ENCODE measurements at places on chromosomes 12 and 14.

- no peak for DNase-seq
These were observed 24.4 kb downstream of the CYP46A1 start for GRCh38 chr14:99708449-99708848.

DNA sequence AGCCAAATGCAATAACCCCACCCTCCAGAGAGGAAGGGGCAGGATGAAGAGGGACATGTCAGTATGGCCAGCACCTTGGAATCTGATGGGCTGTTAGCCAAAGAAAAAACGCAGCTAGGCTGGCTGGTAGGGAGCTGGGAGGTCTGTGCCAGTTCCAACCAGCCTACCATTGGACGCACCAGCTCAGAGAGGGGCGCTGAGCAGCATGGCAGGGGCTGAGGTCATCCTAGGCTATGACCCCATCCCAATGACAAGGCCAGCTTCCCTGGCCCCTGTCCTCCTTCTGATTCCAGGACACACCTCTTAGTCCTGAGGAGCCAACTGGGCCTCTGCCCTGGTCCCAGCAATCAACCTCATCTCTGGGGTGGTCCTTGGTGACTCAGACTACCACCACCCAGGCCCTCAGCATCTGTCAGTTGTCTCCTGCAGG is 12.2 kb downstream of the ACTN1 start:
- no peak for DNase-seq

DNA sequence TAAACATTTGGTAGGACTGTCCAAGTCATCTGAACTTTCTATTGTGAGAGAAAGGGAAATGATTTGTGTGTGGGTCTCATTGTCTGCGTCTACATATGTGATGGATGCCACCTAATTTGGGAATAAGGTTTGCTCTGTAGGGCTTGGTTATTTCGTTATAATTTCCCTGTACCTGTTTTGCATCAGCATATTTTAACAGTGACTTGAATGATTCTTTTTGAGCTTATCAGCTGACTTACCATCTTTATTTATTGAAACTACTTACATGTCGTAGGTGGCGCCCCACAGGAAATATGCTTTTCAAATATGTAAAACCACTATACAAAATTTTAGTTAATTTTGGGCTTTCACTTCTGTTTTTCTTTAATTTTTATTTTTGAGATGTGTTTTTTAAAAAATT is 56.5 kb upstream of the BCAT1 start:
- DNase-seq, result no peak

- DNase-seq, result no peak
These were observed 1.2 kb downstream of the SNX6 start for GRCh38 chr14:34628681-34629135.

GRCh38 chr12:128056136-128056801 is 210.7 kb upstream of the TMEM132C start:
- DNase-seq, result no peak

GRCh38 chr12:120490833-120491512 is 4.9 kb upstream of the DYNLL1 start:
- no peak for DNase-seq

GRCh38 chr12:22481547-22482104 is 62.7 kb downstream of the C2CD5 start:
- no peak for DNase-seq

- no peak for DNase-seq
These were observed 353.9 kb downstream of the DUSP6 start for GRCh38 chr12:88998421-88998820.

- DNase-seq, result no peak
These were observed 123.8 kb downstream of the GRIP1 start for GRCh38 chr12:66555113-66555512.

DNA sequence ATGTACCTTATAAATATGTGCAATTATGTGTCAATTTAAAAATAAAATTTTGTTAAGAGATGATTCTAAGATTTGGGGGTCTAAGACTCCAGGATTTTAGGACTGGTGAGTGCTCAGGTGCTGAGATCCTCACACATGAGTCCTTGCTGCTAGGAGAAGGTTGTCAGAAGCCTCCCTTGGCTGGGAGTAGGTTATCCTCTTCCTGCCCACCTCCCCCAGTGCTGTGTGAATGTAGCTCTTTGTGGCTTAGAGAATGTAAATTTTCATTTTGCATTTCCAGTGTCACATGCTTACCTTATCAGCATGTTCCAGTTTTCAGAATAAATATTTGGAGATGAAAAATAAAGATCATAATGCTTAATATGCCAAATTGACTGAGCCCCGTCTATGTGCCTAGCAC is 114.2 kb upstream of the MDM1 start:
- DNase-seq, result no peak

DNA sequence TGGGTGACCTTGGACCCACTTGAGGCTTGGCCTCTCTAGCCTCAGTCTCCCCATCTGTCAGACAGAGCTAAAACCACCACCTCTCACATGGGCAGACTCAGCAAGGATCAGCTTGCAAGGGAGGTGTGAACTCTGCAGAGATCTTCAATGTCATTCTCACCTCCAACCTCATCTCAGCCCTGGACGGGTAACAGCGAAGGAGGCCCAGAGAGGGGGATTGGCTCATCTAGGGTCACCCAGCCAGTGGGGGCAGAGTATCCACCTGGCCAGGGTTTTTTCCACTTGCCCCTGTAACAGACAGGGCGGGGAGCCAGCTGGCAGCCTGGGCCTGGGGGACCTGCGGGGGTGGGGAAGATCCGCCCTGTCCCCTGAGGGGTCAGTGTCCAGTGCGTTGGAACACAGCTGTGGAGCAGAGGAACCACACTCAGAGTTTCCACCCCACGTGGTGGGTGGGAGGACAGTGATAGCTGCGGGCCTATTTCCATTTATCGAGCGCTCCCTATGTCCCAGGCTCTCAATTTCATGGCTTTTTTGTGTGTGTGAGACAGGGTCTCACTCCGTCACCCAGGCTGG is 27.4 kb downstream of the DTX1 start:
- no peak for DNase-seq

DNA sequence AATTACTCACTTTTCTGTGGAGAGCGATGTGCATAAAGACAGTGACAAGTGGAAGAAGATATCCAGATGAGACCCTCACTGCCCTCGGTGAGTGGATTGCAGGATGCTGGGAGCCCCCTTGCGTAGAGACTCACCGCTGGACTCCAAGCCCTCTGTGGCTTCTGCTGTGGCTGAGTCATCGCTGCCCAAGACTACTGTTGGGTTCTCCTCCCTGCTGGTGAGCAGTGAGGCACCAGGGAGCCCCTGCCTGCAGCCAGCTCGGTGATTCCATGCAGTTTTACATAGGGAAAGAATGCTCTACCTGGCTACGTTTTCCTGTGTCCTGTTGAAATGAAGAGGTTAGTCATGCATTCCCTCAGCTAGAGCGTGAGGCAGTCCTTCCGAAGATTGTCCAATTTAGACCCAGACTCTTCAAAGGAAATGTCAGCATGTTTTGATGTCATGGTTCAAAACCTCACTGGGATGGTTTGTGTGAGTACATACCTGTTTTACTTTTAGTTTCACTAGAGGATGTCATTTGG is 28.2 kb downstream of the TRAF3 start:
- DNase-seq, result no peak

DNA sequence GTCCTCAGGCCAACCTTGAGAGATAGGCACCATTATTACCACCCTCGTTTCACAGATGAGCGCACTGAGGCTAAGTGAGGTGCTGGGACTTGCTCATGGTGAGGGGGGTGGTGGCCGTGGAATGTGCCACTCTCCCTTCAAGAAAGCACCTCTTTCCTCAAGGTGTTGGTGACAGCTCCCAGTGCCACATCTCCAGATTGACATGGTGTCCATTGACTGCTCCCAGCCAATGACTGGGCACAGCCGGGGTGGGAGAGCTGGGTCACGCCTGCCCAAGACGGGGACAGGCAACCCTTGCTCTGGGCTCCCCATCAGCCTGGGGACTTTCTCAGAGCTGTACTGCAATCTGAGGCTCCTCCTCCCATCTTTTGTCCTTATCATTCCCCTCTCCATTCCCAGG is 21.0 kb upstream of the MYL2 start:
- DNase-seq, result no peak

GRCh38 chr14:55136241-55136640 is 7.2 kb downstream of the LGALS3 start:
- no peak for DNase-seq

- DNase-seq, result no peak
These were observed 6.7 kb downstream of the FAM222A start for GRCh38 chr12:109720152-109720856.

- DNase-seq, result no peak
These were observed 283.3 kb upstream of the PWP1 start for GRCh38 chr12:107402041-107403022.

- peak; percentile 33 for DNase-seq
These were observed 428.1 kb downstream of the NRXN3 start for GRCh38 chr14:78598046-78598920.

DNA sequence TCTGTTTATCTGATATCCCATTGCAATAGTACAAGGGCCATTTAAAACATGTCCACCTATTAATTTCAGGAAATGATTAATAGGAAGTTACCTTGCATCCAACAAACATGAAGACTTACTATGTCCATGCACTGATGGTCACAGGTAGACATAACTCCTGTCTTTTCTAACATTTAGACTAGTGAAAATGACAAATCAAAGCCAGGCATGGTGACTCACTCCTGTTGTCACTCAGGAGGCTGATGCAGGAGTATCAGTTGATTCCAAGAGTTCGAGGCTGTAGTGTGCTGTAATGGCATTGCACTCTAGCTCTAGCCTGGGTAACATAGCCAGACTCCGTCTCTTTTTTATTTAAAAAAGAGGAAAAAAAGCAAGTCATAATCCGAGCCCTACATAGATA is 14.8 kb downstream of the HSP90B1 start:
- no peak for DNase-seq

DNA sequence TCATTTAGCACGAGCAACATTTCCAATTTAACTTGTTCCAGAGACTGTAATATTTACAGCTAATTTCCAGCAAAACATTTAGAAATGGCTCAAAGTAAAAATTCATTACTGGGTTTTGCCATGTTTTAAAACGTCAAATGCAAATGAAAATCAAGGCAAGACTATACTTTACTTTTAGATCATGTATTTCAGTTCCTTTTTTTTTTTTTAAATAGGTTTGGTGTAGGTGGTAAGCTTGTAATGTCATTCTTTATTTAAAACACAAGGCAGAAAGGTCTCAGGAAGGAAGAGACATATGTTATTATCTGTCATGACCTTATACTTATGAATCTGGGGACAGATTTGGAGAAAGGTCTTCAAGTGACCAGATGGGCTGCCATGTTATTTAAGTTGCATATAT is 54.1 kb downstream of the GRIP1 start:
- no peak for DNase-seq

- DNase-seq, result peak; percentile 24
These were observed 8.9 kb downstream of the ANG start for GRCh38 chr14:20697273-20698017.

DNA sequence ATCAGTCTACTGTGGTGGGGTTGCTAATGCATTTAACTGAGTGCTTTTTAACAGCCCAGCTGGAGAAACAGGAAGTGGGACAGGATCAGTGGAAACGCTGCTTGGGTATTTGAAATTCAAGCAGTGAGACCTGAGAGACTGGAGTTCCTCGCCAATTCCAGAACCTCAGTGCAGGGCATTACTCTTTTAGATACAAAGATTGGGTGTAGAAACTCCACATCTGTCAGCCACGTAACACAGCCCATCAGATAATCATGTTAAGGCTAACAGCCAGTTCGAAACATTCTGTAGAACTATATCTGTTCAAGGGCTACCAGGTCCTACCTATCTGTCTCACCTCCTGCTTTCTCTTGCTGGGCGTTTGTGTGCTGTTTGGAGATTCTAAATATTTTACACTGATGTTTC is 45.5 kb downstream of the RAD52 start:
- DNase-seq, result no peak

GRCh38 chr12:75481774-75482173 is 1.2 kb downstream of the GLIPR1 start:
- peak; percentile 53 for DNase-seq

DNA sequence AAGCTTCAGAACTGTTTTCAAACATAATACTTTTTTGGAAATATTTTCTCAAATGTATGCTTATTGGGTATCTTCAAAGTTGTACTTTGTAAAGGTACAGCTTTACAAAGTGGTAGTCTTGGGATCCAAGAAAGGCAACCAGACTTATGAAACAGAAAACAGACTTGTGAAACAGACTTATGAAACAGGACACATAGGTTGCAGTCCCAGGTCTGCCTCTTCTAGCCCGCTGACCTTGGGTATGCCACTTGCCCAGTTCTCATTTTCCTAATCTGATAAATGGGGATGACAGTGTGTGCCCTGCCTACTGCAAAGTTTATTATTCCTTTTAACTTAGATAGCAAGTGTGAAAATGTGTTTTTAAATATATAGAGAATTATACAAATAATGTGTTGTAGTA is 114.3 kb downstream of the KICS2 start:
- DNase-seq, result no peak

GRCh38 chr12:107372229-107372658 is 278.9 kb upstream of the CRY1 start:
- no peak for DNase-seq

- no peak for DNase-seq
These were observed 2.9 kb downstream of the SLC15A4 start for GRCh38 chr12:128820723-128821432.

- DNase-seq, result no peak
These were observed 28.8 kb upstream of the MANSC4 start for GRCh38 chr12:27808841-27809240.

DNA sequence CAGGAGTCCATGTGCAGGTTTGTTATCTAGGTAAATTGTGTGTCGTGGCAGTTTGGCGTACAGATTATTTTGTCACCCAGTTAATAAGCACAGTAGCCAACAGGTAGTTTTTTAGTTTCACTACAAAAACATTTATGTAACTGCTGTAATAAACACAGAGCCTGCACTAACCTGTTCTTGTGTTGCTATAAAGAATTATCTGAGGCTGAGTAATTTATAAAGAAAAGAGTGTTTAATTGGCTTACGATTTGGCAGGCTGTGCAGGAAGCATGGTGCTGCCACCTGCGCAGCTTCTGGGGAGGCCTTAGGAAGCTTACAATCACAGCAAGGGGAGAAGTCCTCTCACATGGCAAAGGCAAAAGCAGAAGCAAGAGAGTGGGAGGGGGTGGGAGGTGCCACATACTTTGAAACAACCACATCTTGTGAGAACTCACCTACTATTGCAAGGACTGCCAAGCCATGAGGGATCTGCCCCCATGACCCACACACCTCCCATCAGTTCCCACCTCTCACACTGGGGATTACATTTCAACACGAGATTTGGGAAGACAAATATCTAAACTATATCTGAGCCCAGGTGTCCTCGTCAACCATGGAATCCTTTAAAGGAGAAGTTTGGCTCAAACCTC is 266.4 kb upstream of the GRIP1 start:
- DNase-seq, result no peak

GRCh38 chr12:94732367-94732990 is 82.1 kb upstream of the TMCC3 start:
- DNase-seq, result no peak

- DNase-seq, result no peak
These were observed 97.8 kb downstream of the VRK1 start for GRCh38 chr14:96894966-96895365.

- DNase-seq, result no peak
These were observed 51.1 kb downstream of the APAF1 start for GRCh38 chr12:98696036-98696646.

GRCh38 chr14:90839024-90839888 is 23.0 kb upstream of the TTC7B start:
- no peak for DNase-seq
